ENCODE measurements at places on chromosomes 7 and 10.

GRCh38 chr10:124092250-124092859 lies 1.0 kb downstream of the CHST15 start:
- DNase-seq = peak; percentile 81

- DNase-seq = no peak
These were observed 978 bp downstream of the OGDH start for GRCh38 chr7:44607141-44608068.

- peak; percentile 20 for DNase-seq
These were observed 60.9 kb downstream of the GLI3 start for GRCh38 chr7:42175834-42176723.

DNA sequence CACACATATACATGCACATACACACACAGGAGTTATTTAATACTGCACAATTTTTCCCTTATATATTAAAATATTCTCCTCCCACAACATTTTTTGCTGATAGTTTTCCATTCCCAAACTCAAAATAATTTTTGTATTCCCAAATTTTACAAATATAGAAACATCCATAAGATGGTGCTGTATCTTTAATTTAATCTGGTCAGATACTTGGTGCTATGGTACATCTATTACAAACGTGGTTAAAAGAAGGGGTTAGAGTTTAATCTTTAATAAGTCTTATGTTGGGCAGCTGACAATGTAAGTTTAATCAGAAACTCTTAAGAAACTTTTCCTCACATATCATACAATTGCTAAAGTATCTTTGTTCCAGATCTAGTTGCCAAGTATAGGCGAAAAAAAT lies 10.2 kb upstream of the CADPS2 start:
- DNase-seq = no peak

DNA sequence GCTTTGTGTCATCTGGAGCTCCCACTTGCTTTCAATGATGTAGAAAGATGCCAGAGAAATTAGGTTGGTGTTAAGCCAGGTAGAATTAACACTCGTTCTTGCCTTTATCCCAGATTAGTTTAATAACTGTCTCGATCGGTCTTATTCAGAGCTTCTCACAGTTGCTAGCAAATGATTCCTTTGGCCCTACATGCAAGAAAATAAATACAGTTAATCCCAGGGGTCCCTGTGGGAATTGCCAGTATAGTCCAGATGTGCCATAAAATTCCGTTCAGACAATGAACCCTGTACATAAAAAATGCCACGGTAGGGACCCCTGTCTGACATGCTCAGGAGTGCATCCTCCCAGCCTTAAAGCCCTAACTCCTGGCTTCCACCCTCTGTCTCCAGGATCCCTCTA lies 207.5 kb downstream of the ARHGAP12 start:
- DNase-seq = no peak

- DNase-seq = peak; percentile 24
These were observed 105.0 kb upstream of the DIP2C start for GRCh38 chr10:794382-794956.

GRCh38 chr7:105408791-105409410 lies 20.2 kb upstream of the SRPK2 start:
- DNase-seq = no peak

DNA sequence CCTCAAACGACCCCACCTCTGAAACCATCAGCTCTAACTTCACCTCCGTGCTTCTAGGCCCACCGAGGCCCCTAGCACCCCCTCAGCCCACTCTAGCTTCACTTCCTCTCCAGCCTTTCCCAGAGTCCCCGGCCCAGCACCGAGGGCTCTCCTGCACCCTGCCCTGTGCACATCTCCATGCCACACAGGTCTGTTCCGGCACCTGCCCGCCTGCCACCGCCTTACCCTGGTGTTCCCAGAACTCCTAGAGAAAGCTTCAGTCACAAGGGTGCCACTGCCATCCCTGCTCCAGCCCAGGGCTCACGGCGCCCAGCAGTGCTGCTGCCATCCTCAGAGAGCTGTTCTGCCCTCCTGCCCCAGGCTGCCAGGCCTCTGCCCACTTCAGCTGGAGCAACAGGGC lies 61.3 kb upstream of the INSIG1 start:
- no peak for DNase-seq

DNA sequence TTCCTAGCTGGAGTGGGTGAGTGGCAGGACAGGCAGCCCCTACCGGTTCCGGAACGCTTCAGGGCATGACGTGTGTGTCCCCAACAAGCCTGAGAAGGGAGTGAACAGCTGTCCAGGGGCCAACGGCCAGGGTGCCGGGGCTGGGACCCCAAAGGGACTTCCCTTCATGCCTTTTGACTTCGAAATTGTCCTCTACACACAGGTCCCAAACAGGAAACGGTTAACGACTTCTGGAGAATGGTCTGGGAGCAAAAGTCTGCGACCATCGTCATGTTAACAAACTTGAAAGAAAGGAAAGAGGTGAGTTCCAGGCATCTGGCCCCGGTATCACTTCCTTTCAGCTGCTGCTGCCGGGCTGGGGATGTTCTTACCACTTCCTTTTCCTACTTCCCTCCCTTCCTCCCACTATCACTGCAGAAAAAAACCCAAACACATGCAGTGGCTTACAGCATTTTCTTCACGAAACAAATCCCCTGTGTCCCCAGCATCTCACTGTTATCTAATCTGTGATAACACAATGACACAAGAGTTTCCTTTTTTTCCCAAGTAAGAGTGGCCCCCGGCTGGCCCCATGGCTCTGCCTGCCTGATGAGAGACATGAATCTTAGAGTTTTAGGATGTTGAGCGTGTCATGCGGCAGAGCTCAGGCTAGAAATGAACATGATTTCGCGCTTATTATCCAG lies 63.2 kb downstream of the MKI67 start:
- DNase-seq = no peak

DNA sequence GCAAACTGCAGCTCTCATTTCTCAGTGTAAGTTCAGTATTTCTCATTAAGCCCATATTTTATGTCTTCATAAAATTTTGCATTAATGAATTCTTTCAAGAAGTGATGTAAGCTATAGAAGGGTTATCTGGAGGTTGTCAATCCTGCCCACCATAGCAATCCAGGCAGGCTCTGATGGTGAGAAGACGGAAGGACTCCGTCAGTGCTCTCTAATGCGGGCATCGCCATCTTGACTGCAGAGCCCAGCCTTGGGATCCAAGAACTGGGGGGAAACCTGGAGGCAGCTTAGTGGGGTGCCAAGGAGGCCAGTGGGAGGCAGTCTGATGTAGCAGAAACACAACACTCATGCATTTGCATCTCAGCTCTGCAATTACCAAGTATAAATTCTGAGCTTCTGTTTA lies 707.4 kb upstream of the NRP1 start:
- DNase-seq = no peak

DNA sequence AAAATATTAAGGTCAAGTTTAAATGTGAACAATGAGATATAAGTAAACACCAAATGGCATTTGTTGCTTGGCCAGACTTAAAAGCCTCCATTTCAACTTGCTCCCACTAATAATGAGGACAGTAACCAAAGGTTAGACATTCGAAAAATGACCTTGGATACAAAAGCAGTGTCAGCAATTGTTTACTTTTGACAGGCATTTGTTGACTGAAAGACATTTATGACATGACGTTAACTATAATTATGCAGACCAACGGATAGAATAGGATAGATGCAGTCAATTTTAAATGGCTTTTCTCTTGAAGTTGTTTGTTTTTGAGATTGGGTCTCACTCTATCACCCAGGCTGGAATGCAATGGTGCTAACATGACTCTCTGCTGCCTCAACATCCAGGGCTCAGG lies 6.3 kb upstream of the WNT16 start:
- DNase-seq = no peak

DNA sequence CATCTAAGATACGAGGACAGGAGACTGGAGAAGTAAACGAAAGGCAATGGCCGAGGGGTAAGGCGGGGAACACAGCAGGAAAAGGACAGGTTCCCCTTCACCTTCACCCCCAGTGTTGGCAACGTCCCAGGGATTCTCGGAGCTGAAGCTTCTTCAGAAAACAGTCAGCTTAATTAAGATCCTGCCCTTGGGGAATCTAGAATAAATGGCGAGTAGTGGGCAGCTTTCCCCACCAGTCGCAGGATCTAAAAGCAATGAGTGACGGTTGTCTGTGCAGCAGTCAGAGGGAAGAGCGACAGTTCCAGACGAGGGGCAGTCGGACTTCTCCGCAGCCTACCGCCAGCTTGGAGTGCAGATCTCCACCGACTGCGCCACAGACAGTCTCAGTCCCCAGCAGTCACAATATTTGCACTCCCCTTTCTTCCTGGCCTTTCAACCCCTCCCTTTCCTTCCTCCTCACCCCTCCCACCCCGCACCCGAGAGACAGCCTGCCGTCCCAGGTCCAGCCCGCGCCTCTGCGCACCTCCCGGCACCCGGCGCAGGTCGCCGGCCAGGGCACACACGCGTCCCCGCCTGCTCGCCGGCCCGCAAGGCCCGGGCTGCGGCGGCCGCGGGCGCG lies 10.9 kb upstream of the SP8 start:
- DNase-seq = no peak

Measured in adipocyte (in vitro differentiated cells).